ENCODE measurements at places on chromosomes 3 and 15.

DNA sequence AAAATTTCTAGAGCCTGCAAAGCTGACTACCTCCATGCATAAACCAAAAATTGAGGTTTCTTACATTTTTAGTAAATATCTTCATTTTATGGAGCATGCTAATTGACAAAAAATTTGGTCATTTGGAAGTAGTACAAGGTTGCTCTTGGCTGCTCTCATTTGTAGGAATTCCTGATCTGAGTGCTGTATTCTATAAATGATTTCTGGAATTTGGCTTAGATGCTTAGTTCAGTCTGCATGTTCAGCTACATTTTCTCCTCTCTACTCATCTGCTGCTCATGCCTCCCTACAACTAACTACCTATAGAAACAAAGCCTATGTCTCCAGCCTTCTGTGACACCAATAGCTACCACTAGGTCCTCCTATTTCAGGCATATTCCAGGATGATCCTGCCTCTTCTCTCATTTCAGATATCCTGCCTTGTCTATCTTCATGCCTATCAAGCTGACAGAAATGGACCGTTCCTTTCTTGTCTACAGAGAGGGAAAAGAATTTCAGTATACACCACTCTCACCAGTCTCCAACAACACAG is 901.1 kb downstream of the TBL1XR1 start:
- no peak for DNase-seq

GRCh38 chr3:170529346-170529745 is 56.5 kb downstream of the SLC7A14 start:
- DNase-seq: no peak

- no peak for DNase-seq
Measured at GRCh38 chr15:46297766-46298165, 662.9 kb downstream of the SQOR start.

GRCh38 chr3:66035763-66036477 is 2.8 kb downstream of the MAGI1 start:
- DNase-seq: no peak

DNA sequence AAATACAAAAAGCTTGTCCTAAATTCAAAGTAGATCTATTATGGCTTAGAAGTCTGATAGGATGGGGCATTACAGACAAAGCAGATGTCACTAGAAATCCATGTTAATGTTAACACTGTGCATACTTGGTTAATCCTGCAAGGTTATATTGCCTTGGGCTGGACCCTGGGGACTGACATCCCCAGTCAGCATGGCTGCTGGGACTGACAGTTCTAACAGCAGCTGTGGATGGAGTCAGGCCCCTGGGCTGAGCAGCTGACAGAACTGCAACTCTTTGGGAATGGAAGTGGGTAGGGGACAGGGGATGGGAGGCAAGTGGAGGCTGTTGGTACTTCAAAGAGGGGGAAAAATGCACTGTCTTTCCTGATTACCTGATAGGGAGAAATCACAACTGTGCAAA is 7.5 kb downstream of the P2RY1 start:
- DNase-seq: no peak

DNA sequence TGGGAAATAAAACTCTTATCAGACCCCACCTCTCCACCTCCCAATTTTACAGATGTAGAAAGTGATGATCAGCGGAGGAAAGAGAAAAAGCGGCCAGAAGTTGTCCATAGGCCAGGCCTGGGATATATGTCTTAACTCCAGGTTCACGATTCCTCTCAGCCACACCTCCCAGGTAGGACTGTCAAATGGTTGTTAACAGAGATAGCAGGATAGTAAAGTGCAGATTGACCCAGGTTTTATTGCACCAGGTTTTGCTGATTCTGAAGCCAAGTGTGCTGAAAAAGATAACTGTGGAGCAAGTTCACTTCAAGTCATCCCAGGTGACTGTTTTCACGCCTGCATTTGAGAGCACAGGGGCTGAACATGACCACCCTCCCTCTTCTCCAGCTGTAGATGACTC is 36.1 kb downstream of the LSM3 start:
- no peak for DNase-seq

GRCh38 chr15:73981761-73982221 is 10.3 kb downstream of the STOML1 start:
- no peak for DNase-seq

DNA sequence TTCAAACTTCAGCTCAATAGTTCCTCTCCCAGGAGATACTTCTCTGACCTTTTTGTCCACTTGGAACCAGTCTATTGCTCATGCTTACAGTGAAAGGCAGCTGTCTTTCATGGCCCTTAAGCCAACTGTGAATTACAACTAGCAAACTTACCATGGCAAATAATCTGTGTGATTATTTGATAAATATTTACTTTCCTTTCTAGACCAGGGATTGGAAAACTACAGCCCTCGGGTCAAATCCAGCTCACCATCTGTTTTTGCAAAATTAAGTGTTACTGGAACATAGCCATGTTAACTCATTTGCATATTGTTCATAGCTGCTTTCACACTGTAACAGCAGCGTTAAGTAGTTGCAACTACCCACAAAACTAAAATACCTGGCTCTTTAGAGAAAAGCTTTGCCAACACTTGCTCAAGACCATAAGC is 289.1 kb upstream of the MCTP2 start:
- DNase-seq: peak; percentile 23

- DNase-seq: no peak
Measured at GRCh38 chr3:58010562-58010961, 2.3 kb downstream of the FLNB start.

DNA sequence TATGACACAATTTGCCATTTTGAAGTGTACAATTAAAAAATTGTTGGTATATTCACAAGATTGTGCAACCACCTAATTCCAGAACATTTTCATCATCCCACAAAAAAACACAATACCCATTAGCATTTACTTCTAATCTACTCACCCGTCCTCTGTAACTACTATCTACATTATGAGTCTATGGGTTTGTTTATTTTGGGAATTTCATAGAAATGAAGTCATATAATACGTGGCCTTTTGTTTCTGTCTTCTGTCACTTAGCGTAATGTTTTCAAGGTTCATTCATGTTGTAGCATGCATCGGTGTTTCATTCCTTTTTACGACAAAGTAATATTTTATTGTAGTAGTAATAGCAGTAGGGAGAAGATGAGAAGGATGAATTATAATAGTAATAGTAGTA is 55.2 kb upstream of the CNTN6 start:
- DNase-seq: no peak

- DNase-seq: no peak
Measured at GRCh38 chr15:48059791-48060190, 61.0 kb upstream of the SLC24A5 start.

- no peak for DNase-seq
Measured at GRCh38 chr3:129312671-129313414, 34.2 kb downstream of the HMCES start.

GRCh38 chr3:83523470-83524073 is 1435.2 kb upstream of the CADM2 start:
- DNase-seq: peak; percentile 5

DNA sequence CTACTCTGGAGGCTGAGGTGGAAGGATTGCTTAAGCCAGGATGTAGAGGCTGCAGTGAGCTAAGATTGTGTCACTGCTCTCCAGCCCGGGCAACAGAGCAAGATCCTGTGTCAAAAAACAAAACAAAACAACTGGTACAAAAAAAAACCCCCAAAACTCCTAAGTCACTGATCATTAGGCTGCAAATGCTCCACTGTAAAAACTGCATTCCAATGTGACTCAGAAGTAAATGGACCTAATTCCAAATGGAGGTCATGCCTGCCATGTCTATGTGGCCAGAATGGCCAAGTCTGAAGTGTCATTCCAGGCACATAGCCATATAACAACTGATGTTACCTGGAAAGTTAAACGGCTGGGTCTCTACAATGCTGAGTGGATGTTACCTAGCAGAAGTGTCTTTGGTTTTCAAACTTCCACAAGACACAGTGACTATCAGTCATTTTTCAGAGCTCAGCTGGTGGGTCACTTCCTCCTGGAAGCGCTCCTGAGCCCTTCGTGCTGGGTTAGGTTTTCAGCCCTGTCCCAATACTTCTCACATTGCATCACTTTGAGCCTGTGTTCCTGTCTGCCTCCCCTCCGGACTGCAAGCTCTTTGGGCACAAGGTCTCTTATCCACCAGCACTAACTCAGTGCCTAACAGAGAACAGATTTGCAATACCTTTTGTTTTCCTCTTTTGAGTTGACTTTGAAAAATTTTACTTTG is 10.6 kb downstream of the FSTL1 start:
- DNase-seq: no peak

GRCh38 chr15:63517202-63517601 is 12.8 kb downstream of the USP3 start:
- no peak for DNase-seq

DNA sequence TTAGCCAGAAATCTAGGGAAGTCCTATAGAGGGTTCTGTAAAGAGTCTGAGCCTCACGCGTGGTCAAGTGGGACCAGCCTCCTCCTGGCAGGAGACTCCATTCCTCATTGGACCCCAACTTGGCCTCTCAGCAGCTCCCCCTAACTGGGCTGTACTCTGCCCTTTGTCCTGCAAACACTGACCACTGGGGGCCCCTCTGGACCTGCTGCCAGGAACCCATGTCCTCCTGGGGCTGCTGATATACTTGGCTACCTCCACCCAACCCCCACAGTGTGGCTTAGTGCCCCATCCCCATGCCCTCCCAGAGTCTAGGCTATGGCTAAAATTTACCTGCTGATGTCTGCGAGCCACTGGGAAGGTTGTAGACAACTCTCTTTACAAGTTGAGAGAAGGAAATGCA is 62.7 kb downstream of the UBP1 start:
- no peak for DNase-seq

DNA sequence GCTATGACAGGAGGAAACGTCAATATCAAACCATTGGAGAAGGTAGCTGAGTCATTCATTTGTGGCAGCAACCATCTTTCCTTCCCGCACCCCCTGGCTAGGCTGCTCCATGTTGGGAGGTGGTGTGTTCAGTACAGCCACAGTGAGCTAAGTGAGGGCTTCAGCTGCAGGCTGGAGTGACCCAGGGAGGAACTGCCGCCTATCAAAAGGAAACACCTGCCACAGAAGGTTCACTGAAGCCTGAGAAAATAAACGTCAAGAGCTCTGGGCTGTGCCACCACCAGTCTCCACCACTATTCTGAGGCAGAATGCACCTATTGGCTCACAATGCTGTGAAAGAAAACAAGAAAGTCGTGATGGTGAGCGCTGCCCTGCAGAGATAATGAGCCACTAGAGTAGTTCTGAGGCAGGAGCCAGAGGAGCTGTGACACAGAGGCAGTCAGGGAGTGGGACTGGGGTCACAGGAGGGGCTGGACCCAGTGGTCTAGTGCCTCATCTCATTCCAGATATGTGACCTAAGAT is 34.8 kb upstream of the CD47 start:
- peak; percentile 98 for DNase-seq

DNA sequence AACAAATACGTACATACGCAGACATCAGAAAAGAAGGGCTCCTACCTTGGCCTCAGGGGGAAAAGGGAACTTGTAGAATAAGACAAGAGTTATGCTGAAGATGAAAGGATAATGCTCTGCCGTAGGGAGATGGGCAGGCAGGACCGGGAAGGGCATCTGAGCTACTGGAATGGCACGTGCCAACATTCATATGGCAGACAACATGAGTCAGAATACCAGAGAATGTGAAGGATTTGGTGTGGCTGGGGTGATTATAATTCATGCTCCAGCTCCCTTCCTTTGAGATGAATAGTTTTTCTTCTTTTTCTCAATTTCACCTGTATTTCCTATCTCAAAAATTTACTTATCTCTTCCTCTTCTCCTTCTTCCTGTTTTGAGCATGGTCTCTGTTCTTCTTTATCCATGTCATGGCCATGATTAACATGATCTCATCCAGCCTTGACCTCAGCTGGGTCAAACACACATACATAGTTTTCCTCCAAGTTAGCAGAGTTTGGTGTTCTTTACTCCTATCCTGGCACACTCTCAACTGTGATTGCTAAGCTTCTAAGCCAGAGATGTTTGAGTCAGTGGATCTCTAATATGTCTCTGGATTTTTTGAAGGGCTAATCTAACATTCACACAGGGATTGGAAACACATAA is 507.0 kb downstream of the FOXP1 start:
- no peak for DNase-seq

DNA sequence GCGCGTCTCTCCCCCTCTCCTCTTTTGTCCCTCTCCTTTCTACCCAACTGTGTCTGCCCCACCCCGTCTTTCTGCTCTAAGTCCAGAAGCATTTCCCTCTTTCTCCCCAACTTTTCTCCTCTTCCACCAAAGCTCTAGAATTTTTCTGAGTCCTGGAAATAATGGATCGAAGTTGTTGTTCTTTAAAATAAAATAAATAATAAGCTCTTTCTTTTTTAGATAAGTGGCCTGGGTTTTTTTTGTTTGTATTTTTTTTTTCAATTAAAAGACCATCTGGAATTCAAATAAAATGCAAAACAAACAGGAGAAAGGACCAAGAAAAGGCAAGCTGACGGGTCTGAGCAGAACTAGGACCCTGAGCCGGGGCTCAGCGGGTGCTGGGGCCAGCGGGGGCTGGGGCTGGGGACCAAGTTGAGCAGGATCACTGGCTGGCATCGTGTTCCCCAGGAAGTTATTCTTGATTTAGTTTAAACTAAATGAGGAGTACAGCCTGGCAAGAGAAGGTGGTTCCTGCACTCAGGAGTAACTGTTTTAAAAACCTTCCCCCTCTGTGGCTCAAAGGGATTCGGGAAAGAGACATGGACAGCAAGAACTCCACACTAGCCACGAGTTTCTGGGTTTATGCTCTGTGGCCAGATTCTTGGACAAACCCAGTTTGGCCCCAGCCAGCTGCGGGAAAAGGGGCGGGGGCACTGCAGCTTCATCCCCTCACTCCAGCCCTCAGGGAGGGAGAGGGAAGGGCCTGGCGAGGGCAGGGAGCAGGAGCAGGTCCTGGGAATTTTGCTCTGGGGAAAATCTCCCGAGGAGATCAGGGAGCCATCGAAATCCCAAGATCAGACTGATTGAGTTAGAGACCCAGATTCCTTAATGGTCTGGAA is 8.4 kb downstream of the GATA2 start:
- DNase-seq: no peak

- DNase-seq: no peak
Measured at GRCh38 chr15:45133561-45133920, 3.7 kb downstream of the DUOX1 start.

- peak; percentile 67 for DNase-seq
Measured at GRCh38 chr15:92617549-92618520, 37.7 kb downstream of the FAM174B start.

- no peak for DNase-seq
Measured at GRCh38 chr15:52787549-52788098, 2.5 kb downstream of the ONECUT1 start.

GRCh38 chr3:24351779-24352469 is 142.7 kb downstream of the THRB start:
- DNase-seq: no peak

DNA sequence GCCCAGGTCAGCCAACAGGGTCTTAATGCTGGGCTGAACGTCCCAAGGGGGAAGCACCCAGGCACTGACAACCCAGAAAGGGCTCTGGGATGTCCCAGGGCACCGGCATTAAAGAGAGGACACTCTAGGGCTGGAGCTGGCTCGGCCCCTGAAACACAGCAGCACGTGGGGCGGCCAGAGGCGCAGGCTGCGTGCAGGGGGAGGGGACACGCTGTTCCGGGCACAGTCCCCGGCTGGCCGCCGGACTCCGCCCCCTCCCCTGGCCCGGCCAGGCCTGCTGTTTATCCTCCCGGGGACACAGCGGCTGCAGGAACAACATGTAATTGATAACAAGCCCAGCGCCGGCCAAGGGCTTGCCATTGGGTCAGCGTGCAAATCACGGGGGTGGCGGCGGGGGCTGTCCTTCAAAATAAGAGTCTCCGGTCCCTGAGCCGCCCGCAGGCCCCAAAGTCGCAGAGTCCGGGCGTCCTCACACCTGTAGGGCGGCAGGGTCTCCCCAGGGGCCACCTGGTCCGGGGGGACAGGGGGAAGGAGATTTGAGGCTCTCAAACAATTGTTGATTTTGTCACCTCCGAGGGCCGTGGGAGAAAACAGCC is 1.3 kb downstream of the KLF15 start:
- no peak for DNase-seq
